ENCODE measurements at places on chromosomes 3 and 15.

DNA sequence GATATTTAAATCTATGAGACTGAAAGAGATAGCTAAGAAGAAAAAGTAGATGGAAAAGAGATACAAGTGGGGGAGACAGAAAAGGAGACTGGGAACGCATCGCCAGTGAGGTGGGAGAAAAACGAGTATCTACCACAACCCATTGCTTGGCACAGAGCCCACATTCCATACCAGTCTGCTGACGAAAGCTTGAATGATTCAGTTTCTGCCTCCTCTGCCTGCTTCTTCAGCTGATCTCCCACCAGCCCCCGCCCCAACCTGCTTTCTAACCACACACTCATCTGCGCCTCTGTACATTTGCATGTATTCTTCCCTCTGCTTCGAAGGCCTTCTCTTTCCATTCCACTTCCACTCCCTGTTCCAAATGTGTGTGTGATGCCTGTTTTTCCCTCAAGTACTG is 188.1 kb downstream of the USP13 start:
- no peak for DNase-seq

DNA sequence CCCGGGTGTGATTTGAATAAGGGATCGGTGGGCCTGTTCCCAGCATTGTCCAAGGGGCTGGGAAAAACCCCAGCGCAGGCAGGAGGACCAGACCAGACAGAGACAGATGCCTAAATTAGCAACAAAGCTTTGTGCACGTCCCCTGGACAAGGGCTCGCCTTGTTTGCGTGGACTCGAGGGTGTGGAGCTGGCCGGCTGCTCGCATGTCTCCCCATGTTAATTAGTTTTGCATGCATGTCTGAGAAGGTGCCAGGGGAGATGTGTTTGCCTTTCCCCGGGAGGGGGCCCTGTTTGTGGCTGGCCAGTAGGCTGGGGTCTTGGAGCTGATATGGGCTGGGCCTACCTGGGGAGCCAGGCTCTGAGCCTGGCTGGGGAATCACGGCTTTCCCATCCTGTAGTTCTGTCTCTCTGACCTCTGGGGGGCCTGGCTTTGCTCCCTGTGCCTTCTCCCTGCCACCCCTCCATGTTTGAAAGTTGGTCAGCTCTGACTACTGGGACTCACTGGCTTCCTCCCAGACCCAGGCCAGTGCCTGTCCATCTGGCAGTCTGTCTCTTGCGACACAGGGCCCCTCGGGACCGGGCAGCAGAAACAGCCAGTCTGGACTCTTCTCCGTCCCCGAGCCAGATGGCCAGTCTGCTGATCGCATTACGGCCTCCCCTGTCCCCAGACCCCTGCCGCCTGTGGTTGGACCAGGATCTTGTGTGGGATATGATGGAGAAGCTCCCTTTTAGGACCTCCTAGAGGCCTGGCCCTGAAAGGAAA is 55.4 kb upstream of the POLG start:
- DNase-seq = no peak

DNA sequence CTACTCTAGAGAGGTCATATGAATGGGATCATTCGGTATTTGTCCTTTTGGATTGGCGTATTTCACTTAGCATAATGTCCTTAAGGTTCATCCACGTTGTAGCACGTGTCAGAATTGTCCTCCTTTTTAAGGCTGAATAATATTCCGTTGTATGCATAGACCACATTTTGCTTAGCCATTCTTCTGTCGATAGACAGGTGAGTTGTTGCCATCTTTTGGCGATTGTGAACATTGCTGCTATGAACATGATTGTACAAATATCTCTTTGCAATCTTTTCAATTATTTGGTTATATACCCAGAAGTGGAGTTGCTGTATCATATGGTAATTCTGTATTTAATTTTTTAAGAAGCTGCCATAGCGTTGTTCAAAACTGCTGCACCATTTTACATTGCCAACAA is 52.4 kb upstream of the GOLGA8J start:
- DNase-seq = no peak

DNA sequence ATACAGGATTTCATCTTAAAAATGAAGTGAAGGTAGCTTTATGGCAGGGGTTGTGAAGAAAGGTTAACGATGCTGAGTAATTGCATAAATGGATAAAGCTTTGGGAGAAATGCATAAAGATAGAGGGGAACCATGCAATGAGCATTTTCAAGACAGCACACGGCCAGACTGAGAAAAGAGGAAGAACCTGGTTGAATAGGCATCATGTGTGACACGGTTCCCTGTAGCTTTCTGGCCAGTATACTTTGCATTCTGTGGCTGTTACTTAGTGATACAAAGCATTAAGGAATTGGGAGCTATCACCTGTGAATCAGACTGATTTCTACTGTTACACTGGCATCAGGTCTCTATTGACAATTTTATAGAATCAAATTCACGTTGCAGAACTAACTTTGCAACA is 33.3 kb downstream of the NR2C2 start:
- no peak for DNase-seq

GRCh38 chr3:51637144-51637940 is 33.7 kb upstream of the TEX264 start:
- DNase-seq = no peak

DNA sequence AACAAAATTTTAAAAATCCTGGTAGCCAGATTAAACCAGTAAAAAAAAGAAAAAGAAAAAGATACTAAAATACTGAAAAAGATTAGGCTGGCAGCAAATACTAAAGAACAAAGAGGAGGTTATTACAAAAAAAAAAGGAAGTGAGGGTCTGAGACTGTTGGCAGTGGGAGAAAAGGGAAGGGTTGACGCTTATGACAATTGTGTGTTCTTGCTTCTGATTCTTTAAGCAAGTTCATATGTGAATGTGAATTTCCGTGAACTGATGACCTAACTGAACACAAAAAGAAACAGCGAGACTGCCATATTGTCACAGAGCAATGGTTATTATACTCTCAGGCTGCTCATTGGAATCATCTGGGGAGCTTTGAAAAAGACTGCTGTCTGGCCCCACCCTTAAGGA is 56.5 kb downstream of the ATP13A4 start:
- no peak for DNase-seq

DNA sequence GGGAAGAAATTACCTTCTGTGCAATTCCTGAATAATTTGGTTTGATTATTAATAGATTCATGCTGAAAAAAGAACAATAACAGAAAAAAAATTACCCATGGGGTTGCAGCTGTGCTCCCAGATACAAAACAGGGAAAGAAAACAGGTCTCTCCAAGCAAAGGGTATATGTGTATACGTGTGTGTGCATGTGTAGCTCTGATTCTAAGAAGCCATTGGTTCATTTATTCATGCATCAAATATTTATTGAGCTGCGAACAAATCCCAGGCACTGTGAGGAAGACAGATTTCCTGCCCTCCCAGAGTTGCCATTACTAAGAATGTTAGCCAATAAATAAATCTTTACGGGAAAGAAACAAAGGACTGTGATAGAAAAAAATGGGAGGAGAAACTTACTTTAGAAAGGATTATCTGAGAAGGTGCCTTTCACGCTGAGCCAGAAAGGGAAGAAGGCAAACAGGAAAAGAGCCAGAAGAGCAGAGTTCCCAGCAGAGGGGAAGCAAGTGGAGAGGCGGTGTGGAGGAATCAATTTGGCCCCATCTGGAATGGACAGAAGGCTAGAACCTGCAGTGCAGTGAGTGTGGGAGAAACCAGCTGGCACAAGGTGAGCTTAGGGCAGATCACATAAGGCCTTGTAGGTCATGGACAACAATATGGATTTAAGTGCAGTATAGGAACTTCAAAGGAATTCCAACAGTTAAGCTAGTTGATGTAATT is 20.7 kb downstream of the CHL1 start:
- no peak for DNase-seq

GRCh38 chr3:128983293-128984069 is 10.4 kb downstream of the CFAP92 start:
- no peak for DNase-seq

- no peak for DNase-seq
These were observed 28.6 kb upstream of the ST8SIA2 start for GRCh38 chr15:92365084-92365483.

GRCh38 chr3:72401005-72401545 is 447.2 kb downstream of the SHQ1 start:
- DNase-seq = no peak

GRCh38 chr15:66868918-66869317 is 166.9 kb downstream of the SMAD6 start:
- DNase-seq = no peak

- peak; percentile 38 for DNase-seq
These were observed 24.7 kb downstream of the LYSMD4 start for GRCh38 chr15:99708563-99708962.

- DNase-seq = no peak
These were observed 30.8 kb downstream of the GALNT15 start for GRCh38 chr3:16205156-16205870.

DNA sequence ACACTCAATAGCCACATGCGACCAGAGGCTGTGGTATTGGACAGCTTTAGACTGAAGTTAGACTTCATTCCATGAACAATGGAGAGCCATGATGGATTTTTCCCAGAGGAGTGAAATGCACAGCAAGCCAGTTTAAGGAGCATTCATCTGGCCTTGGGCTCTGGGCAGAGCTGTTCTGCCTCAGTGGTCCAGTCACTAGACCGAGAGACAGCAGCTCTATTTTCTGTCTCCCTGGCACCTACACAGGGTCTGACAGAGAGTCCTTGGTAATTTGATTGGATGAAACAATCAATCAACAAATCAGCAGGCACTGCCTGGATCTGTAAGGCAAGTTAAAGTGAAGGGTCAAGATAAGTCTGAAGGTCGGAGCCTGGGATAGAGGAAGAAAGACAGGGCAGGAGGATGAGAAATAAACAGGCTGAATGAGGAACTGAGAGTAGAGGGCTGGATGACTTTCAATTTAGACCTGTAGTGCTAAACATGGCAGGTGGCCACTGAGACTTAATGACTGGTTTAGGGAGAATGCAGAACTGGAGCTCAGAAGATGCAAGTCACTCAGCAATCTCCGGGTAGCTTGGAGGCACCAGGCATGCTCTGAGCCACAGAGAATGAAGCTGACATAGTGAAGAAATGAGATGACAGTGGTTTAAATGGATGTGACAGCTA is 98.5 kb upstream of the SLC25A36 start:
- DNase-seq = no peak

DNA sequence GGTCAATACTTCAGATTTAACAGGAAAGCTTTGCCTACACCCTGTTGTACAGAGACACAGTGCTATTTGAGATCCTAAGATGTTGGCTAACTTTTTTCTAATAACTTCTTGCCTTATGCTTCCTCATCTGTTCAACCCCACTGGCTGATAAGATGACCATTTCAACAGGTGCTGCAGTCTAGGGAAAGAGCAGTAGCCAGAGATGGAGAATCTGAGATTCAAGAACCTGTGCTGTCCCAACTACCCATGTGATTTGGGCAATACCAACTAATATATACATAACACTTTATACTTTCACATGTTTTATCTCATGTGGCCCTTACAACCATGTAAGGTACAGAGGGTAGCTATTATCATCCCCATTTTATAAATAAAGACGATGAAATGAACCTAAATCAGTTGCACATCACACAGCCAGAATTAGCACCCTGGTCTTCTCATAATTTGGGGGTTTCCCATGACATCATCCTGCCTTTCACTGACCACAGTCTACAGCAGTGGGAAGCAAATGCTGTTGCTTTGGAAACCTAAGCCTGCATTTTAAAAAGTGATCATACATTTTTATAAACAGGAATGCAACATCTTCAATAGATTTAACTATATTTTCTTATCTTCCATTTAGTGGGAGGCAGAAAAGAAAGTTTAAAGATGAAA is 9.7 kb downstream of the TTC23 start:
- no peak for DNase-seq

DNA sequence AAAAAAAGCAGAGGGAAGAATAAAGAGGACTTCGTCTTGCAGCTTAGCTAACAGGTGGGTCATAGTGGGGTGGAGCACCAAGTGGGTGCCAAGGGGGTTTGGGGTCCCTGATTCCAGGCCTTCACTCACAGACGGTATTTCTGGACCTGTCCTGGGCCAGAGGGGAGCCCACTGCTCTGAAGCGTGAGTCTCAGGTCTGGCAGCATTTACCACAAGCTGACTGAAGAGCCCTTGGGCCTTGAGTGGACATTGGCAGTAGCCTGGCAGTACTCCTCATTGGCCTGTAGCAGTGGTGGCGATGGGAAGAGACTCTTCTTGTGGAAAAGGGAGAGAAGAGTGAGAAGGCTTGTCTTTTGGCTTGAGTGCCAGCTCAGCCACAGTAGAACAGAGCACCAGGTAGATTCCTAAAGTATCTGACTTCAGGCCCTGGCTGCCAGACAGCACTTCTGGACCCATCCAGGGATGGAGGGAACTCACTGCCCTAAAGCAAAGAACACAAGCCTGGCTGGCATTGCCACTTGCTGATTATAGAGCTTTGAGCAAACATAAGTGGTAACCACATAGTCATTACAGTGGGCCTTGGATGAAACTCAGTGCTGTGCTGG is 72.9 kb downstream of the GLDN start:
- no peak for DNase-seq

- no peak for DNase-seq
These were observed 192.9 kb downstream of the PLCL2 start for GRCh38 chr3:17077606-17078005.

- no peak for DNase-seq
These were observed 6.6 kb upstream of the RAF1 start for GRCh38 chr3:12670365-12671119.

GRCh38 chr3:46721009-46721408 is 3.3 kb upstream of the PRSS50 start:
- no peak for DNase-seq

DNA sequence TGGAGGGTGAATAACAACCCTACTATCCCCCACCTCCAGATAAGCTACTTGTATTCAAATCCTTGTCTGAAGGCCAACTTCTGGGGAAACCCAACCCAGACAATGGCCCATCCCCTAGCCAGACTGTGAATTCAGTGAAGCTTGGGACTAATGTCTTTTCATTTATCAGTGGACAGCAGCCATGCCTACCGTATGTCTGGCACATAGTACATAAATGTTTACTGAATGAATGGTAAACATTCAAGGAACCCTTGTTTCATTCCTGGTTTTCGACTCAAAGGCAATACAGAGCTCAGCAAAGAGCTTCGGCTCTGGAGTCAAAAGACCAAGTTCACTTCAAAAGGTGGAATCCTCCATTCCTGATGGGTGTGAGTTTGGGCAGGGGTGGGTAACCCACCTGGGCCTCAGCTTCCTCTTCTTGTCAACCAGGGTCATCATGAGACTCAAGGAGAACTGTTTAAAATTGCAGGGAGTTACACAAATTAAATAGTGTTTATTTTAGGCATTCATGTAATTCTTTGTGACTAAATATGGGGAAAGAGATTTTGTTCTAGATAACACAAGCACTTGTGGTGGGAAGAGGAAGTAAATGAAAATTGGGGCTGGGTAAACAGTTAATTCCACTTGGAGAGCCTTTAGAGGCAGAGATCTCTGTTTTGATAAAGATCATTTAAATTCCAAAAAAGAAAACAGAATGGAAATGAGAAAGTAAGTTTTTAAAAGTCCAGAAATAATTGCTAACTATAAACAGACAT is 303.7 kb upstream of the WNT5A start:
- DNase-seq = no peak

- DNase-seq = no peak
These were observed 6.7 kb upstream of the LINGO1 start for GRCh38 chr15:77639431-77639830.

GRCh38 chr3:163438760-163439159 is 1639.5 kb downstream of the SI start:
- no peak for DNase-seq

- no peak for DNase-seq
These were observed 108.9 kb upstream of the UBE2E1 start for GRCh38 chr3:23696842-23697241.
